Activated naive CD8-positive, alpha-beta T cell treated with anti-CD3 and anti-CD28 coated beads, Interleukin-2, amount 10 ng/mL, durations not matched to agents 7 days and 5 days (primary cell): ENCODE measurements at places on chromosomes 2 and 18.

DNA sequence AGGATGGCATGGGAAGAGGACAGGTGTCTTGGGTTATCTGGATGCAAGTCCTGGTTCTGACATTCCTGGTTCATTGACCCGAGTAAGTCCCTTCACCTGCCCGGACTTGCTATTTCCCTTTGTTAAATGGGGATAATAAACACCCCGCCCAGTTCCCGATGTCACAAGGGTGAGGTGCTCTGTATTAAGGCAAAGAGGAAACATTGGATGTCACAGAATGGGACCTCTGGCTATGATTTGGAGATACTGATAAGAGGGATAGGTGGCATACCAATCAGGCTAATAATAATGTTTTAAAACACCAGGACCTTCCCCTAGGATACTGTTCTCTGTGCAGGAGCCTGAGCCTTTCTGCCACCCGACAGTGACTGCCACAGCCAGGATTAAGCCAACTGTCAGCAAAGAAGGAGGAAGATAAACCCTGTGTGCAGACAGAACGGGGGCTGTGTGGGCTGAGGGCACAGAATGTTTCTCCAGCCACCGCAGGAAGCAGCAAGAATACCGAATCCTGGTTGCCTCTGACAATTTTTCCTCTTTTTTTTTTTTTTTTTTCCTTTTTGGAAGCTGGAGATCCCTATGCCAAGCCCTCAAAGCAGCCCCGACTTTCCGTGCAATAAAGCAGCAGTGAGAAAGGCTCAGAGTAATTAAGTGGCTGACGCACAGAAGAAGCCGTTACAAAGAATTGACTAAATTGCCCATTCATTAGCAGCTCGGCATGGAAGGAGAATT is 336.6 kb downstream of the SMAD2 start:
- peaks cover 6% of the 10 kb centered on the region for H3K4me1 ChIP-seq
- H3K4me3 ChIP-seq = no peak overlapping the region
- peaks cover 40% of the 10 kb centered on the region for H3K27me3 ChIP-seq
- no peak overlapping the region for H3K27ac ChIP-seq
- no peaks in the 10 kb centered on the region for H3K36me3 ChIP-seq

GRCh38 chr2:130338793-130339345 is 3.8 kb upstream of the IMP4 start:
- H3K27me3 ChIP-seq = peaks cover 3% of the 10 kb centered on the region
- peaks cover 20% of the 10 kb centered on the region for H3K36me3 ChIP-seq
- peaks cover 12% of the 10 kb centered on the region for H3K4me1 ChIP-seq
- no peak overlapping the region for H3K27ac ChIP-seq
- DNase-seq = no peak

GRCh38 chr2:137910641-137911040 is 53.6 kb upstream of the HNMT start:
- peaks cover 2% of the 10 kb centered on the region for H3K27me3 ChIP-seq
- no peak overlapping the region for H3K4me3 ChIP-seq
- H3K4me1 ChIP-seq = no peaks in the 10 kb centered on the region
- H3K36me3 ChIP-seq = no peaks in the 10 kb centered on the region
- no peak for DNase-seq

- H3K36me3 ChIP-seq = no peaks in the 10 kb centered on the region
- no peak overlapping the region for H3K4me3 ChIP-seq
- DNase-seq = no peak
- no peak overlapping the region for H3K27ac ChIP-seq
- H3K27me3 ChIP-seq = peaks cover 11% of the 10 kb centered on the region
These were observed 107.6 kb downstream of the AP1S3 start for GRCh38 chr2:223729781-223730180.

DNA sequence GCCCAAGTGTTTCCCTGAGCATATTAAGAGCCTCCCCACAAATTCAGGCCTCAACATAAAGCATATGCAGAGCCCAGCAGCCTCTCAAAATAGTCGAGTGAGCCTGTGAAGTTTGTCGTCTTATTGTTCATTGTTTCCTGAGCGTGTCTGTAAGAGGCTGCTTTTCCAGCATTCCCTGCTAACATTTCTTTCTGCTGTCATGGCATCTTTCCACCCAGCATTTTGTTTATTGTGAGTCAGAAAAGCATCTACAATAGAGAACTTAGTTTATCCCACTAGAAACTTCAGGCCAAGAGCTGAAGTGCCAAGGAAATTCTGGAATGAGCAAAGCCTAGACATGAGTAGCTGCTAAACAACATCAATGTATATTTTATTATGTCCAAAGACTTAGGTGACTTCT is 46.3 kb upstream of the STAM2 start:
- no peak for DNase-seq
- H3K27me3 ChIP-seq = peaks cover 15% of the 10 kb centered on the region
- H3K36me3 ChIP-seq = no peaks in the 10 kb centered on the region
- no peak overlapping the region for H3K4me3 ChIP-seq
- H3K4me1 ChIP-seq = no peaks in the 10 kb centered on the region
- no peak overlapping the region for H3K27ac ChIP-seq

DNA sequence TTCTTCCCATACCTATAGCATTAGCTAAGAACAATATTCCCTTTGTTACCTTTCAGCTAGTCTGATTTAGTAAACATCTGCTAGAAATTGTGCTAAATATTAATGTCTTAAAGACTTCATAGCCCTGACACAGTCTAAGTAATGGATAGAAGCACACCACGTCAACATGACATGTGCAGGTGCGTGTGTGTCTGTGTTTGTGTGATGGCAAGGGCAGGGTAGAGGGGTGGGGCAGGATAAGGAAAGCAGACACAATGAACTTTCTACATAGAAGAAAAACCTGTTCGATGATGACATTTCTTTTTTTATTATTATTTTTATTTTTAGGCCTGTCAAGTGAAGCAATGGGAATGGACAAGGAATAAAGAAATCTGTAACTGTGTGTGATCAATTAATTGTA is 223.3 kb downstream of the NOL4 start:
- no peak for DNase-seq
- no peak overlapping the region for H3K4me3 ChIP-seq
- no peaks in the 10 kb centered on the region for H3K27me3 ChIP-seq
- H3K36me3 ChIP-seq = no peaks in the 10 kb centered on the region
- no peak overlapping the region for H3K27ac ChIP-seq

GRCh38 chr18:3869848-3870247 is 419.9 kb downstream of the TGIF1 start:
- no peaks in the 10 kb centered on the region for H3K36me3 ChIP-seq
- H3K27me3 ChIP-seq = peaks cover 22% of the 10 kb centered on the region
- H3K27ac ChIP-seq = no peak overlapping the region
- no peaks in the 10 kb centered on the region for H3K4me1 ChIP-seq
- no peak for DNase-seq
- H3K4me3 ChIP-seq = no peak overlapping the region
